ENCODE measurements at places on chromosomes 11 and 22. TPM values are rescaled to one million over a fixed set of nuclear protein-coding genes. Genes with fewer than 3 reads are reported as not detected.

- peak; percentile 88 for DNase-seq
Measured at GRCh38 chr11:65355013-65355775, 643 bp downstream of the TIGD3 start.

GRCh38 chr11:66032957-66033735, 6.9 kb upstream of the CATSPER1 start:
- no peak for DNase-seq

DNA sequence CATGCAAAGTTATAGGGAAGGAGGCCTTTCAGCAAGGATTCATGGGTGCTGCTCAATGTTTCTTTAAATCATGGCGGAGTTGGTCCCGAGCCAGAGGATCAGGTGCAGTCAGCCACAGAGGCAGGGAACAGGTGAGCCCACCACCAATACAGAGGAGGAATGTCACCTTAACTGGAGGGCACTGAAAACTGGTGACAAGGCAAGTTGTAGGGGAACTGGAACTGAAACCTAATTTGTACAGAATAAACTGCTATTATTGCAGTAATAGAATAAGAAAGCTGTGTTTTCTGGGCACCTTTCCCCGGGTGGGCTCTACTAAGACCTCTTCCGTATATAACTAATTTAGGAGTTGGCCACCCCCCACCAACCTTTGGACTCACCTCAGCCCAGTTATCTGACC, 296.0 kb upstream of the NARS2 start:
- DNase-seq = no peak

GRCh38 chr22:48663297-48663696, 1164.4 kb downstream of the BRD1 start:
- no peak for DNase-seq

IMMP1L gene
- polyA plus RNA-seq = 20.9 TPM

MMP12 gene
- 0.52 TPM for polyA plus RNA-seq

CD3G gene
- 3.9 TPM for polyA plus RNA-seq

F2 gene
- not detected for polyA plus RNA-seq
